ENCODE measurements at places on chromosomes 5 and 9.

DNA sequence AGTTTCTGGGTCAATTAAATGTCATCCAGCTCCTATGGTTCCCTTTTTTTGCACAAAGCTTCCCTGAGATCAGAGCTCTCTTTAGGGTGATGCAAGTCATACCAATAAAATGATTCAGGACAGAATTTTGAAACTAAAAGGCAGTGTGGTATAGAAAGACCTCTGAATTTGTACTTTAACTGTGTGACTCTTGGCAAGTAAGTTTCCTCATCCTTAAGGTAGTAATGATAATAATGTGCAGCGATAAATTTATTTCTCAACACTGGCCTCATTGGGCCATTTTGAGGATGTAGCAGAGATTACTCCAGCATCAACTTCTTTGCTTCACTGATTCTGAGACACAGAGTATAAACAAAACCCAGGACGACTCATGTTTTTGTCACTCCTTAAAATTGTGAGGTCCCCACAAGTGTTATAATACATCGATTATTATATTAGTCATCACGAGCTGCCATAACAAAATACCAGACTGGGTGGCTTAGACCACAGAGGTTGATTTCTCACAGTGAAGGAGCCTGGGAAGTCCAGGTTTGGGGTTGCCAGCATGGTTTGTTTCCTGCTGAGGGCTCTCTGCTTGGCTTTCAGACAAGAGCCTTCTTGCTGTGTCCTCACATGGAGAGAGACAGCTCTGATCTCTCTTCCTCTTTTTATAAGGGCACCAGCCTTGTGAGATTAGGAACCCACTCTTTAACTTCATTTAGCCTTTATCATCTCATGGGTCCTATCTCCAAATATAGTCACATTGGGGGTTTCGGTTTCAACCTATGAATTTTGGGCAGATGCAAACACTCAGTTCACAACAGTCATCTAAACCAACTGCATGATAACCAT lies 293.0 kb downstream of the ZNF608 start:
- no peak for DNase-seq

DNA sequence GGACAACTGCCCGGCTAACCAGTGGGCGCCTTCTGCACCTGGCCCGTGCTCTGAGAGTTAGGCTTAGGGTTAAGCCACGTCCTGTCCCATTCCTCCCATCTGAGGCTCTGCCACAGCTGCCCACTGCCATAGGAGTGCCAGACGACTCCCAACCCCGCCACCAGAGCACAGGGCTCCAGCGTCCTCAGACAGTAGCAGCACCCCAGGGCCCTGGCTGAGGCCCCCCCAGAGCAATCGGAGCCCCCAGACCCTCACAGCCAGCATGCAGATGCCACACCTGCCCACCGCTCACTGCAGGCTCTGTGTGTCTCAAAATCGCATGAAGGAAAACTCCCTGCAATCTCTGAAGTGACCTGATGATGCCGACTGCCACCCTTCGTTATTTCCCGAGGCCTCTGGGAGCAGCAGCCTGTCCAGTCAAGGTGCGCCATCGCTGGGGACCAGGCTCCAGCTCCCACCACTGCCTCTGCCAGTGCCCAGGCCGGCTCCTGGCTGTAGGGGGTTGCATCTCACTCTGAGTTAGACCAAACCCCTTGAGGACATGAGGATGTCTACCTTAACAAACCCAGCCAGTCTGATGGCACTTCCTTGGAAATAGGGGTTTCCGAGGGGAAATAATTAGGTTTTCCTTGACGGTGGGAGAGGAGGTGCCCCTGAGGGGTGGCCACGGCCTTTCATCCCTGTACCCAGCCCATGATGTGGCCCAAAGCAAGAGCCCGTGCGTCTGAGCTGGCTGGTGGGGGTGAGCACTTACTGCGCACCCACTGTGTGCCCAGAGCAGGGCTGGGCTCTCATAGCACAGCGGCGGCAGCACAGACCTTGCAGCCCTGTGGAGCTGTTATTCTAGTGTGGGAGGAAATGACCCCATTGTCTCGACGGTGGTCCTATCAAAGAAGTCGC lies 58.0 kb upstream of the RNF130 start:
- no peak for DNase-seq

- DNase-seq, result no peak
These were observed 13.6 kb upstream of the SLC22A4 start for GRCh38 chr5:132280371-132281240.

DNA sequence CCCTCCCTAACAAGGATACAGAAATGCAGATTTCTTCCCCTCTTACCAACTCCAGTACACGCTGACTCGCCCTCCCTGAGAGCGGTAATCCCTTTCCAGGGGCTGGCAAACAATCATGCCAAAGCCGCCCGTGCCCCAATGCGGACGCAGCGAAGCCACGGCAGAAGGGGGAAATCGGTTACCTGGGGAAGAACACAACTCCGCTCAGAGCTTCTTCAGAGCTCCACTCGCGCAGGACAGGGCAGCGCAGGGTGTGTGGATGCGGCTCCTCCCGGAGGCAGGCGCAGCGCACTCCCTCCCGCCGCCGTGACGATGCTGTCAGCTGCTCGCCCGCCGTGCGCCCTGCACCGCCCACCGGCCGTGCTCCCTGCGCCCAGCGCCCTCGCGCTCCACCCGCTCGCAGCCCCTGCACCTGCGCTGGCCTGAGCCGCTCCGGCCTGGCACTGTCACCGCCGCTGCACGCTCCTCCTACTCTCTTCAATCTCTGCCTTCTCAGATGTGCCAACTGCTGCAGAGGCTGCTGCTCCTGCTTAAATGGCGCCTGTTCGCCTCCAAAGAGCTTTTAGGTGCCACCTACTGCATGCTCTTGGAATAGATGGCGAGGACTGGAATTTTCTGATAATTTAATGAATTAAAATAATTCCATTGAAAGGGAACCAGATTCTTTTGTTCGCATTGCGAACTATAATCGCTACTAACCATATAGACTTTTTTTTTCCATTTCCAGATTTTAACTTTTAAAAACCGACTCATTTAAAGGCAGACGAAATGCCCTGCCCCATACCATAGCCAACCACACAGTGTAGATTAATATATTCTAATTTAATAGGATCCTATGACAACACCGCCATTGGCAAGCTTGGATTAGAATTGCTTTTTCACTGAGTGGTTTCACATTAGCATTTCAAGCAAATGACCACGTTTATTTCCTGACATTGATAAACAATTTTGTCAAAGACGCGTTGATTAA lies at the start of gene DIRAS2:
Gene DIRAS2 (minus strand): TSS at position 255 of the 970 bp plus-strand sequence. CDS start 28,997 bp downstream, outside the sequence.
- no peak for DNase-seq

- no peak for DNase-seq
These were observed 1164.6 kb upstream of the CDH18 start for GRCh38 chr5:21152611-21153010.

DNA sequence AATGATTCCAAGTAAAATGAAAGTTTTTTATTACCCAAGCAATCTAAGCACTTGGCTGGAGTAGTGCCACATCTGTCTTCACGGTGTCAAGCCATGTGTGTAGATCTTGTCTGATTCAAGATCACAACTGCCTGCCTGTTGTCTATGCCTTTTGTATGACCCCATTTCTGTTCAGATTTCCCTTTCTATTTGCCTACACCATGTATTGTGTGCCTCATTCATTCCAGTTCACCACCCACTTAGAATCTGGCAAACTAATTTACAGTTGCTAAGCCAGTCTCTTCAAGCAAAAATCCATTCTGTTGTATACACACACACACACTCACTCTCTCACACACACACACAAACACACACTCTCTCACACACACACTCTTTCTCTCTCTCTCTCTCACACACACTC lies 33.7 kb downstream of the GLDC start:
- DNase-seq, result no peak

DNA sequence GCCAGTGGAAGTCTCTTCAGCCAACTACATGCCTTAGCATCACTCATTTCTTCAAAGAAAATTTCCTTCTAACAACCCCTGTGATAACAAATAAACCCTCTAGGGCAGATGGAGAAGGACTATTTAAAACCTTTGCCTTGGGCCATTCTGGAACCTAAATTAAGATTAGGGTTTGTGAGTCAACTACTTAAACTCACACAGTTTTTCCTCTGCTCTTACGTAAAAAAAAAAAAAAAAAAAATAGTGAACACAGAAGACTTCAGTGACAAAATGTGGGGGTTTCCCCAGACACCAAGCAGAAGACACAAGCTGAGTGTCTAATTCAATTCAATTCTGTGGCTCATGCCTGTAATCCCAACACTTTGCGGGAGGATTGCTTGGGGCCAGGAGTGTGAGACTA lies 65.8 kb upstream of the ERCC6L2 start:
- DNase-seq, result no peak

DNA sequence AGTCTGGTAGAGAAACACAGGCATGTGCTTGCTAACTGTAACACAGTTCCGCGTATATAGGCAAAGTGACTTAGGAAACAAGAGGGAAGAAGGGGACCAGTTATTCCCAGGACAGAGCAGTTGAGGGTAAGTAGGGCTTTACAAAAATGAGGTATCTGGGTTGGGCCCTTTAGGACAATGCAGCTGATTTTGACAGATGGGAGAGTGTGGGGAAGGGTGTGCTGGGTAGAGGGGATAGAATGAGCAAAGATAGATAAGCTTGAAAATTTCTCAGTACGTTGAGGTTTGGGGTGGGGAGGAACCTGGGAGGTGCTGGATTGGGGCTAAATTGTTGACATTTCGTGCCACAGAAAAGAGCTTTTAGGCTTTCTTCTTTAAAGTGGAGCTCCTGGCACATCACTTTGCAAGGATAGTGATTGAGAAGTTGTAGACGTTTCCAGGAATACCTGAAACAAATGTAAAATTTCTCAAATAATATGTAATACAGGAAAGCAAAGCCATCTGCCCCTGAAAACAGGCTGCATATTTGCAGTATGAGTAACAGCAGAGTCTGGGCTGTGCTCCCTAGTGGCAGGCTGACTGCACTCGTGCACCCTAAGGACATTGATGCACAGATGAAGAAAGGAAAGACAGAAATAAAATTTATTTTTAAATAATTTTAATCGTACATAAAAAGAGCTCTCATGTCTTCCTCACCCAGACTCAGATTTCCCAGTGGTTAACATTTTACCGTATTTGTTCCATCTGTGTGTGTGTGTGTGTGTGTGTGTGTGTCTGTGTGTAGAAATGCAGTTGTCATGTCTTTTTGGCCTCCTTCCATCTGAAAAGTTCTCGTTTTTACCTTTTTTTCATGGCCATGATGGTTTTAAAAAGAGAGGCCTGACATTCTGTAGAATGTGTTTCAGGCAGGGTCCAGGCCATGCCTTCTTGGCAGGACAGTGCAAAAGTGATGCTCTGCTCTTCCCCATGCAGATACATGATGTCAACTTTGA lies 144.9 kb upstream of the DMRT1 start:
- no peak for DNase-seq

- DNase-seq, result no peak
These were observed 48.1 kb downstream of the NSUN2 start for GRCh38 chr5:6584727-6585126.

DNA sequence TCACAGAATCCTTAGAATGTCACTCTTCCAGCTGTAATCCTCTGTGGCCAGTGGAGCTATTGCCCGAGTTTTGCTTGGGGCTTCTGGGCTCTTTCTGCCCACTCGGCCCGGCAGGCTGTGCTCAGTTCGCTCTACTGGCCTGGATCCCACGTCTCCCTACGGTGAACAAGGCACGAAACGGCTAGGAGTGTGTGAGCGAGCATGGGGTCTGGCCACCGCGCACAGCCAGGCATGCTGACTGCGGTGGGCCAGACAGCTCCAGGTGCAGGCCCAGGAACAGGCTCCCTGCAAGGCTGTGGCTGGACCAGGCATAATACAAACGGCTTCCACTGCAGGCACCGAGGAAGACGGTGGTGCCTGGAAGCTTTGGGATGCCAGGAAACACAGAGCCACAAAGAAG lies 2035.5 kb upstream of the ACO1 start:
- no peak for DNase-seq

DNA sequence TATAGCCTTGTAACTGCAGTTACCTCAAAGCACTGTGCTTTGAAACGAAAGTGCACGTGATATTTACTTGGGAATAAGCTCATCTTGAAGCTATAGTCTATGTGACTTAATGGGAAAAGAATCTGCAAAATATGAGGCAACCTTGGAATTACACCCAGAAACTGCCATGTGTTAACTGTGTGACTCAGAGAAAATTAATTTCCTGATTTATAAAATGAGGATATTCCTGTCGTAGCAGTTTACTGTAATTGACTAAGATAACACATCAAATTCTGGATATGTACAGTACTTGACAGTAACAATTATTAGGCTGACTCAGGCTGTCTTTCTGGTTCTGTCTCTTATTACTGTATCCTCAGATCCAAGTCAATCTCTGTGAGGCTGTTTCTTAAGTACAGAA lies 1079.9 kb upstream of the ACO1 start:
- no peak for DNase-seq

DNA sequence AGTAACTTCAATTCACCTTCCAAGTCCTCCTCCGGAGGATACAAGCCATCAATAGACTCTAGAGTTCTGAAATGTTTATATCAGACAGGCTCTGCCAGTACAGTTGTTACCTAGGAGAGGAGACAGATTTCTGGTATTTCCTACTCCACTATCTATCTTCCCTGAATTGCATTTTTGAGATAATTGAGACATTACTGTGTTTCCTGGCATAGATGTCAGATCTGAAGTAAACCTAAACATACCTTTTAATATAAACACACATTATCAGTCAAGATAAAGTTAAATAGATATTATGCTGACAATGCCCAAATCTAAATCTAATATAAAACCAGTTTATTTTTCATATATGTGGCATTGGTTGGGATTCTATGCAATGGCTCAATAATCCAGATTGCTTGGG lies 8.2 kb upstream of the TYRP1 start:
- DNase-seq, result no peak

DNA sequence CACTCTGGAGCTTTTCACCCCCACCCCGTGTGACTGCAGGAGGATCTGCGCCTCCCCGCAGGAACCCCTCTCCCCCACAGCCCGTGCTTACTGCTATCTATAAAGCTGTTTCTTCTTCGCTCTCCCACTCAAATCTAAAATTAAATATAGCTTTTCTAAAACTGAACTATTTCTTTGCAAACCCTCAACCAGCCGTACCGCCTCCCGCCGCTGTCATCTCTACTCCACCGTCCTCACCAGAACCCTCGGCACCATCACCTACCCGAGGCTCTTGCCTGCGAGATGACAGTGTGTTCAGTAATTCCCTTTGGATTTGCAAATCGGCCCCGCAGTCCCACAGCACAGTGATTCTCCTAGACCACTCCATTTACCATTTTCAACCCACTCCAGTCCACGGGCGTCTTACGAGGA lies 13.6 kb downstream of the LPCAT1 start:
- DNase-seq, result no peak

DNA sequence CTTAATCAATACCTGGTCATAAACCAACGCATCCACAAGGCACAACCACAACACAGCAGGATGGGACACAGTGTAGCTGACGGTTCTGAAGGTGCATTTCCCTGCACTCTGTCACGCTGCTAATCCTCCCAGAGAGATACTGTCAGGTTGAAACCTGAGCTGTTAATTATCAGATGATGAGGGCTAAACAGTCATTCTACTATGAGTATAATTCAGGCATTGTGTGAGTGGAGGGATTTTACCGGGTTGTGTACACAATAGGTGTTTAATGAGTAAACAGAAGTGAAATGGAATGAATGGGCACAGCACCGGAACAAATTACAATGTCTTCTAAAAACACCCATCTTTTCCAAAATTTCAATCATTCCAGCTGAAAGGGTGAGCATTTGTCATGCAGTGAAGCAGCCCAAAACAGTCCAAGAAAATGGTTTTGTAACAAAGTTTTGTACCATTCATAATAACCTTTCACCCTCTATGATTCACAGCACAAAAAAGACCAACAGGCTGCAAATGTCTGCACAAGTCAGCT lies 71.5 kb downstream of the ABCA1 start:
- no peak for DNase-seq

Data from activated CD8-positive, alpha-beta T cell treated with anti-CD3 and anti-CD28 coated beads, Interleukin-2, amount 10 ng/mL, durations not matched to agents 7 days and 5 days (primary cell).